NCI-H1105 treated with DMSO at 0.1 percent for 48 hours (cell line): ENCODE measurements at places on chromosomes 6 and 20.
A peak's percentile ranks its signal among the peaks of the same experiment; 100 is the strongest.

GRCh38 chr6:47439348-47439668 is 38.3 kb upstream of the CD2AP start:
- no peak for DNase-seq

DNA sequence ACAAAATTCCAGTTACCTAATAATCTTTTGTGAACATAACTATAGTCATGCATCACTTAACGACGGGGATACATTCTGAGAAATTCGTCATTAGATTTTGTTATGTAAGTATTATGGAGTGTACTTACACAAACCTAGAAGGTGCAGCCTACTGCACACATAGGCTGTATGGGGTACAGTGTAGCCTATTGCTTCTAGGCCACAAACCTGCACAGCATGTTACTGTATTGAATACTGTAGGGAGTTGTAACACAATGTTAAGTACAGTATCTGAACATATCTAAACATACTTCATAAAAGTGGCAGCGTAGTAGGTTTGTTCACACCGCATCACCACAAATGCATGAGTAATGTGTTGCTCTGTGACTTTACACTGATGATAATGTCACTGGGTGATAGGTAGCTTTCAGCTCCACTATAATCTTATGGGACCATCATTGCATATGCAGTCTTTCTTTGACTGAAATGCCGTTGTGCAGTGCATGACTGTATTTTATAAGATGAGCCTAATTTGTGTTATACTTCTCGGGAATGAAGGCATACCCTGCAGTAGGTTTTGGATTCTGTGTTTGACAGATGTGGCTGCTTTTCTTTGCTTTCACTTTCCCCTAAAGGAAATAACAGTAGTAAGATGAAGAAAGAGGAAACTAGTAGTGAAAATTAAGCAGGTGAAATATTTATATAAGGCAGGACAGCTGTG is 365.6 kb downstream of the FARS2 start:
- no peak for DNase-seq

- no peak for DNase-seq
These were observed 21.7 kb downstream of the ZSCAN12 start for GRCh38 chr6:28377879-28378278.

DNA sequence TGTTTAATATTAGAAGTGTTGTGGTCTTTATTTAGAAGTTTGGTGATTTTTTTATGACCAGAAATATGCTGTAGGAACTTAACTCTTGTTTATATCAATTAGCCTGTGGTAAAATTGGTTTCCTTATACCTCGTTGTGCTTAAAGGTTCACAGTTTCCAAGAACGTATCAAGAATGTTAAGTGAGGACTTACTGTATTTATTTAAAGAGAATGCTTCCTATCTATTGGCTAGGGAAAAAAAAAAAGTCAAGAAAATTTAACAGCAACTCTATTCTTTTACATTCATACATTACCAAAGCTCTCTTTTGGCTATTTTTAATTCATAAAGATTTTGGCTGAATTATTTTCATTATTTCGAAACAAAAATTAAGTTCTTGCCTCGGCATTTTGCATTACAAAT is 1.6 kb downstream of the KIAA0319 start:
- DNase-seq, result no peak

DNA sequence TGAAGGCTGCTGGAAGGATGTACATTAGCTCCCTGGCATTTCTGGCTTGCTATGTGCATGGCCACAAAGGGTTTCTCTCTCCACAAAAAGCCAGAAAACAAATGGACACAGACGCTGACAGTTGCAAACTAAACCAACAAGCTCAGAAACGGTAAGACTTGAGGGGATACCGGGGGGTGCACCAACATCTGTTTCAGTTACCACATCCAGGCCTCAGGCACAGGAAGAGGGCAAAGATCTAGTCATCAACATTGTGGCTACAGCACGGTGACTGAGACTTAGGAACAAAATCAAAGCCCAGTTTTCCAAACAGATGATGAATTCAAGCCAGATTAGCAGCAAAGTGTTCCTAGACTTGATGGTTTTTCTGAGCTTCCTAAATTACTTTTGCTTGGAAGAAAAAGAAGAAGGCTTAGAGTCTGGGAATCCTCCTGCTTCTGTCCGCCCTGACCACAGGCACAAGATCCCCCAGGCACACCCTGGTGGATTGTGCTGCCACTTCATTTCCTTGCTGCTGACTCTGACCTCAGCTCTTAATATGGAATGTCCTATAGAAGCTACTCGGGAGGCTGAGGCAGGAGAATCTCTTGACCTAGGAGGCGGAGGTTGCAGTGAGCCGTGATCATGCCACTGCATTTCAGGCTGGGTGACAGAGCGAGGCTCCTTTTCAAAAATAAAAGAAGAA is 54.2 kb upstream of the ADGRF1 start:
- no peak for DNase-seq

GRCh38 chr6:147060636-147061035 is 143.6 kb upstream of the STXBP5 start:
- no peak for DNase-seq

DNA sequence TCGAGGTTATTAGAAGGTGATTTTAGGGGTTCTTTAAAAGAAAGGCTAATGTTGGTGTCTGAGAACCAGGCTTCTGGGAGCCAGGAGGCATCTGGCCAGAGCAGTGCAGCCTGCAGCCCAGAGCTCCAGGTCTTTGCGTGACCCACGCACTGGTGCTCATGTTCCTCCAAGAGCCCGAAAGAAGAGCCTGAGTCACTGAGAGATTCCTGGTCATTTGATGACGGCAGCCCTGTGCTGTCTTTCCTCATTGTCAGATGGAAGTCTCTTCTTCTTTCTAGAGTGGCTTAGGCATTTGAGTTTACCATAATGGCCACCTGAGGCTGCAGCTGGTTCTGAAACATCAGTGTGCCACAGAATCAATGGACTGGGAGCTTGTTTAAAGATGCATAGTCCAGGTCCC is 46.4 kb downstream of the CD109 start:
- DNase-seq, result peak; percentile 23

DNA sequence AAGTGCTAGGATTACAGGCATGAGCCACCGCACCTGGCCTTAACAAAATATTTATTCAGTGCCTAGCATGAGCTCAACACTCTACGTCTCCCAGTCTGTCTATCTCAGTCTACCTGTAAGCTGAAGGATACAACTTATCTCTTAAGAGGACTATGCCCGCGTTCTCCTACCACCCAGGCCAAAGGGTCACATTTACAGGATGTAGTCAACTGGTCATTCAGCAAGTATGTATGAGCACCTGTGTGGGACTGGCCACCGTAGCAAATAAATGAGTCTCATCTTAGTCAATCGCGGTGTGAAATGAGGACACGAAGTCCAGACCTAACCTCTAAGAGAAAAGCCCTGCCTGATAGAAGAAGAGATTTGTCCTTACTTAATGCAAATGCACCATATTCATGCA is 49.9 kb downstream of the MUC22 start:
- DNase-seq, result no peak

GRCh38 chr6:140661691-140662090 is 1287.2 kb upstream of the CITED2 start:
- DNase-seq, result no peak

DNA sequence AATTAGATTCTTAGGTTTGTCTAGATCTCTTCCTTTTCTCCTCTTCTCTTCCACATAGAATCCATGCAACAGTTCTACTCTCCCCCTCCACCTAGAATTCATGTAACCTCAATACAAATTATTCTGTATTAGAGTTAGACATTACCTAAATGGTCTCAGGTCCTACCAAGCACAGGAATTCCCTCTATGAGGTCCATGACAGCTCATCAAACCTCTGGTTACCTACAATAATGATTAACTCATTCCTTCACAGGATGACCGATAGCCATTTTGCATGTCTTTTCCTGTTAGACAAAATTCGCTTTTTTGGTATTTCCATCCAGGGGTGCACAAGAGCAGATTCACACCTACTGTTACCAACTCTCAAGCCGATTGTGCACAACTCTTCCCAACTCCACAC is 27.4 kb upstream of the BMP2 start:
- DNase-seq, result no peak

GRCh38 chr6:31620586-31621319 is at the start of gene PRRC2A:
Gene PRRC2A, plus strand, starts transcription at chr6:31620715. Its CDS starts 2,075 bp downstream, at chr6:31622790.
- peak; percentile 72 for DNase-seq

GRCh38 chr6:164455835-164456234 is 853.6 kb downstream of the C6orf118 start:
- no peak for DNase-seq

GRCh38 chr6:20197251-20197650 is 15.0 kb downstream of the MBOAT1 start:
- no peak for DNase-seq

DNA sequence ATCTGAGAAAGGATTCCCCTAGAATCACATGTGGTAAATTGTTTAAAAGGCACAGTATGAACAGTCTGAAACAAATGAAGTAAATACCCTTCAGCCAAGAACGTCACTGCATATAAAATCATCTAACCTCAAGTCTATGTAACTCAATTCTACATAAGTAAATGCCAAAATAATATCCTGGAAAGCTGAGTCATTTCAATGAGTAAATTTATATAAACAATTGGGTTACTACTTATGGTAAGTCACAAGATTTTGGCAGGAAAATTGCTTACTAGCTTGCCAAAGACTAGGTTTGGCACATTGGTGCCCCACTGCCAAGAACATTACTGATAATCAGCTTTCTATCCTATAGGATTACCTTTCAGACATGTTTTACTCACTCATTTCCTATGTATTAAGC is 8.4 kb downstream of the GMDS start:
- no peak for DNase-seq

- no peak for DNase-seq
These were observed 60.5 kb upstream of the KCNG1 start for GRCh38 chr20:51083447-51083846.

DNA sequence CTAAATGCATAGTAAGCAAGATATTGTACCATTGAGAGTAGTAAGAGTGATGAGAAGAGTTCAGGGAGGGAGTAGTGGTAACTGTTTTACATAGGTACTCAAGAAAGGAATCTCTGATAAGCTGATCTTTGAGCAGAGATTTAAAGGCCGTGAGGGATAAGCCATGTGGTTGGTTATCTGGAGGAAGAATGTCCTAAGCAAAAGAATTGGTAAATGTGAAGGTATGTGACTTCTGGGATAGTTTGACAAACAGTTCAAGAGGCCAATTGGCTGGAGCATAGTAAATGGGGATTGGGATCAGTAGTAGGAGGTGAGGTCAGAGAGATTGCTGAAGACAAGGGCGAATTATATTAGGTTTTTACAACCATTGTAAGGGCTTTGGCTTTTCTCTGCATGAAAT is 40.1 kb downstream of the PLCB1 start:
- DNase-seq, result no peak

GRCh38 chr6:135128268-135128914 is 52.7 kb upstream of the MYB start:
- no peak for DNase-seq

DNA sequence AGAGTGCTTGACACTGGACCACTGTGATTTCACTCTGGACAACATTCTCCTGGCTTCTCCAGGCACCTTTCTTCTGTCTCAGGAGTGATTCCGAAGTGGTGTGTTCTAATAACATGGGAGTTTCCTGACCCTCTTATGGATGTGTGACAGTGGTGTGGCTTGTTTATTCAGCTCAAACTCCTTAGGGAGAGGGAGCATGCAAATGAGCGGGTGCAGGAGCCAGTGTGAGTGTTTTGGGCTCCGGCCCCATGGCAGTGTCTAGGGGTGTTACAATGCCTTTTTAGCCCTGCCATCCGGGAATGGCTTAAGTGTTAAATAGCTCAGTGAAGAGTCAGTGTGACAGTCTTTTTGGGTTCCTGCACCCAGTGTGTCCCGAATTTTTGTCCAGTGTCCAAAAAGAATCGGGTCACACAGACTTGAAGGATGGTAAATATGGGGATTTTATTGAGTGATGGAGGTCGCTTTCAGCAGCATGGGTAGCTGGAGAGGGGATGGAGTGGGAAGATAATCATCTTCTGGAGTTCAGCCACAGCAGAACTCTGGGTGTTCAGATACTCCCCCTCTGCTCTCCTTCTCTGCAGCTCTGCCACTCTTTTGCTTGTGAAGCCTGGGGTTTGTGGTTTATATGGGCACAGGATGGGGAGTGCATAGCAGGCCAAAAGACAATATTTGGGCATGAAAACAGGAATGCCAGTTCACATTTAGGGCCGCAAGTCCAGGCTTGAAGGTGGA is 928.9 kb upstream of the CITED2 start:
- no peak for DNase-seq
